ENCODE measurements at places on chromosomes 7 and 10. TPM values are rescaled to one million over a fixed set of nuclear protein-coding genes. Genes with fewer than 3 reads are reported as not detected.
A peak's percentile ranks its signal among the peaks of the same experiment; 100 is the strongest.

- no peak for DNase-seq
Measured at GRCh38 chr10:49287689-49288340, 11.2 kb upstream of the C10orf71 start.

Gene ZMIZ1
- 22.4 TPM for total RNA-seq

DNA sequence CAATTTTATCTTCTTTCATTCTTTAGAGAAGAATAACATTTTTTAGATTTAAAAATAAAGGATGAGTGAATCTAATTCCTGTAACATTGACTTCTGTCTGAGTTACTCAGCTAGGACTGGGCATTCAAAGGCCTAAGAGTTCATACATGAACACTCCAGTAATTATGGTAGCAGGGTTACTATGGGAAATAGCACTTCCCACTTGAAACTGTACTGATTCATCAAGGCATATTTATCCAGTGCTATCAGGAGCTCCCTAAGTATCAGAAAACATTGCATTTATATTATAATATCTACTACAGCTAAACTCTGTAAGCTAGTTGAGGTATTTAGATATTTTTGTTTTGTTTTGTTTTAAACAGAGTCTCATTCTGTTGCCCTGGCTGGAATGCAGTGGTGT is 41.8 kb downstream of the NDUFB2 start:
- DNase-seq: no peak

Gene HMX3
- 5.0 TPM for total RNA-seq

- DNase-seq: no peak
Measured at GRCh38 chr10:53127686-53128085, 355.1 kb upstream of the MBL2 start.

Gene SPRN
- total RNA-seq: not detected

GRCh38 chr7:20229646-20230500 is 12.7 kb upstream of the MACC1 start:
- DNase-seq: no peak

- DNase-seq: no peak
Measured at GRCh38 chr7:35722054-35722849, 27.3 kb upstream of the HERPUD2 start.

Gene CNOT4
- total RNA-seq: 0.59 TPM

DNA sequence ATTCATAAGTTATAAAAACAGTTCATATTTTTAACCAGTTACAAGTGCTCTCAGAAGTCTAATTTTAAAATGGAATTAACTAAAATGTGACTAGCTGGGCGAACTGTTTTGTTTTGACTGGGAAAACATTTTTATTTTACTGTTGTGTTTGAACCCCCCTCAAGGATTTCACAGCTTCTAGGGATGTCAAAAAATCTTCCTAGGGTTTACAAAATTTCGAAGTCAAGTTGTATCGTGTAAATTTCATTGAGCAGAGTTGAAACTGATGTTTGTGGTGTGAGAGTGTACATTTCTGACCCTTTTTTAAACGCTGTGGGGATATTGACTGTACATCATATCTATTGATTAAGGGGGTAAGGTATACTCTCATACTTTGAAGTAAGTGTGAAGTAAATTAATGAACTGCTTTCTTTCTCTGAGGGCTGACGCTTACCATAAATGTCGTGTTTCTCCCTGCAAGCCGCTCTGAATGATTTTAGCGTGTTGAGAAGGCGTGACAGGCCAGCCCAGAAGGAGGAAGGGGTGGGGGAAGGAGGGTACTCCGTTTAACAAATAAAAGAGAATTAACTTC is 1.8 kb upstream of the SP8 start:
- no peak for DNase-seq

DNA sequence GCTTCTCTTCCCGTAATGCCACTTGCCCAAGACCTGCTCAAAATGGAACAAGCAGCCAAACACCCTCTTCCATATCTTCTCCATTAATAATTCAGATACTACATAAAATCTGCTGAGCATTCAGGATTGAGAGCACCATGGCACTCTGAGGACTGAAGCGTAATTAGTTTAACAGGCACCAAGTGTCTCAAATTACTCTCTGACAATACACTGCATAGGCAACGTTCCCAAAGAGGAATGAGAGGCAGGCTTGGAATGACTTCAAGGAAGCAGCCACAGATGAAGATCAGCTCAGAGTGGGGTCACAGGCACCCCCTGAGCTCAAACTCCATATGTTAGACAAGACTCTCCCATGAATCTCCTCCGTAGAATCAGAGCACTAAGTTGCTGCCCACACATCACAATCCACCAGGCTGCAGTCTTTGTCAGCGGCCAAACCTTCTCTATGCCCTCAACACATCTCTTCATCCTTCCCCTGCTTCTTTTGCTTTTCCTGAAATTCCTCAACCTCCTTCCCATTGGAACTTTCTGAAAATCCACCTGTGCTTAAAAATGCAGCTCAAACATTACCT is 4.7 kb upstream of the ABLIM1 start:
- DNase-seq: no peak

Gene SLC26A4
- 0.49 TPM for total RNA-seq

Gene GNAT3
- total RNA-seq: not detected

Gene TMEM176A
- not detected for total RNA-seq

DNA sequence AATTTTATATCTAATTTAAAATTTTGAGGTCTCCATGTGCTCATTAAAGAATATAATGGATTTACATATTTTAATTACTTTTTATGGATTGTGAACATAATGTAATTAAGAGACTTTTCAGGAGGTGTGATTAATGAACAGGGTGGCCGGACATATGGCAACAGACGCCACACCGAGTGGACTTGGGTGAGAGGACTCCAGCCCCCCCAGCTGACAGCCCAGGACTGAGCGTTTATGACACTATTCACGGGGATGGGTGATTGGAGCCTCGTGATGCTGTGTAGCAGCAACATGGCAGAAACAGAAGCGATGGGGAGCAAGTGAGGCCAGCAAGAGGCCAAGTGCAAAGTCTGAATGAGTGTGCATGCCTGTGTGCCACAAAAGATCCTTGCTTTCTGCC is 1176.9 kb downstream of the TYW1 start:
- DNase-seq: no peak

Gene ABCB4
- total RNA-seq: 0.69 TPM

Gene AKR1C4
- total RNA-seq: not detected

GRCh38 chr7:121546632-121547543 is 150.8 kb upstream of the FAM3C start:
- no peak for DNase-seq

DNA sequence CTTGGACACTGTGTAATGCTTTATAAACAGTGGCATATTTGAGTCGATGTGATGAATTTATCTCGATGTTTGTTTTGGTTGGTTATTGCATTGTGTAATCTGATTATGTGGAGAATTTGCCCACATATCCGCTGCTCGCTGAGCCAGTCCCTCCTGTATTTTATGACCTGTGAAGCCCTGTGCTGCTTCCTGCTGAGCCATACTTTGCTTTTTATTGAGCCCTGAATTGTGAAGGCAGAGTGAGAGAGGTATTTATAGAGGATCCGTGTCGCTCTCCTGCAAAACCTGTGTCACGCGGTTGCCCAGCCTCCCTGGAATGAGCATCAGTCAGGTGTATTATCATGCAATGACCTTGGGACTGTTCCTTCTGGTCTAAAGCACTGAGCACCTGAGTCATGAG is 253.7 kb downstream of the ARHGAP21 start:
- peak; percentile 28 for DNase-seq

DNA sequence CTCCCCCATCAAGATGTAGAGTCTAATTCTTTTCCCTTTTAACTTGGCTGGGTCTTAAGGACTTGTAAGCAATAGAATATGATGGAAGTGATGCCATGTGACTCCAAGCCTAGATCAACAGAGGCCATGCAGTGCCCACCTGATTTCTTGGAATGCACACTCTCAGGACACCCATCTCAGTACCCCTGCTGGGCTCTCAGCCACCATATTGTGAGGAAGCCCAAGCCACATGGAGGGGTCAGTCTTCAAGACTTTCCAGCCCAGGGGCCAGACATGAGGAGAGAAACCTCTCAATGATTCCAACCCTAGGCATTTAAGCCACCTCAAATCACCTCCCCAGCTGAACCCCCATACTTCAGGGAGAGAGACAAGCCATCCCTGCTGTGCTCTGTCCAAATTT is 62.2 kb upstream of the CARD11 start:
- no peak for DNase-seq

- no peak for DNase-seq
Measured at GRCh38 chr10:7491949-7492659, 81.3 kb upstream of the SFMBT2 start.

GRCh38 chr10:119849031-119849789 is 23.4 kb downstream of the MCMBP start:
- DNase-seq: no peak

DNA sequence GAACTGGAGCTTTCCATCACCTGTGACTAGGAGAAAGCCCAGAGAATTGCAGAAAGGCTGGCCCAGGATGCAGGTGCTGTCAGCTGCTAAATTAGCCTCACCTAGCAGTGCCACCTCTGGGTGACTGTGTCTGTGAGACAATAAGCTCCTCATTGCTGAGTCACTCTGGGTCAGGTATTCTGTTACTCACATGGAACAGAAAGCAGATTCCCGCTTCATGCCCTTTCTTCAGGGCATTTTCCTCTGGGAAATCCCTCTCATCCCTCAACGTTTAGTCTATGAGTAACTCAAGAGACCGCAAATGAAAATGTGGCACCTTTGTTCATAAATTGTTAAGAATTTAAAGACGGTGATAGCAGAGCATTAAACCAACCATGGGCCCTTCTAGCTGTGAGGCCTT is 184.0 kb downstream of the ADAM12 start:
- no peak for DNase-seq

DNA sequence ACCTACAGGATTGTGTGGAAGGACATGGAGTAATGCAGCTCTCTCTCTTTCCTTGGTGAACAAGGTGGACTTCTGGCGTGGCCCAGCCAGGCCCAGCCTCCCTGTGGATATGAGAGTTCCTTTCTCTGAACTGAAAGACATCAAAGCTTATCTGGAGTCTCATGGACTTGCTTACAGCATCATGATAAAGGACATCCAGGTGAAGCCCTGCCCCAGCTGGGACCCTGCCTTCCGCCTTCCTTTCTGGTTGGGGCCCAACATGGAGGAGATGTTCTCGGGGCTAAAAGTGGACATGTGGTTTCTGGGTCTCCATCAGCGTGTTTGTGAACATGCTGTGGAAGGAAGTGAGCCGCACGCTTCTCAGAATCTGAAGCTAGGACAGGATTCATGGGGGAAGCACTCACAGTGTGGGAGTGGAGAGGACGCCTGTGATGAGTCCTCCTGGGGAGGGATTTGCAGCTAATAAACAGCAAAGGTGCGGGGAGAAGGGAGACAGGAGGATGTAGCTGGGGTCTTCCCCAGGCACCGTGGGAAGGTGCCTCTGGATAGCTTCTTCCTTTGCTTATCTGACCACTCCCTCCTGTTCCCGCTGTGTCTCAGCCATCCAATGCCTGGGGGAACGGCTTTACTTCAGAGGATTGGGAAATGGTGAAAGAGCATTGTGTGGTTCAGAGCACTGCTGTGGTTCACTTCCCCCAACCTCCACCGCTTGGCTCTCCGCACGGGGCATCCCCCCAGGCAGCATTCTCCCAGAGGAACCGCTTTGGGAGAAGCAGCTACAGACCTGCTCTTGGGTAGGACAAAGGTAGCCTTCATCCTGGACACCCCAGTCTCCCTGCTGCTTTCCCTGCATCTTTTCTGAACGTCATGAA is 5.5 kb downstream of the CPA5 start:
- no peak for DNase-seq

Gene CLCN1
- total RNA-seq: not detected

Gene SMC3
- total RNA-seq: 25.4 TPM

DNA sequence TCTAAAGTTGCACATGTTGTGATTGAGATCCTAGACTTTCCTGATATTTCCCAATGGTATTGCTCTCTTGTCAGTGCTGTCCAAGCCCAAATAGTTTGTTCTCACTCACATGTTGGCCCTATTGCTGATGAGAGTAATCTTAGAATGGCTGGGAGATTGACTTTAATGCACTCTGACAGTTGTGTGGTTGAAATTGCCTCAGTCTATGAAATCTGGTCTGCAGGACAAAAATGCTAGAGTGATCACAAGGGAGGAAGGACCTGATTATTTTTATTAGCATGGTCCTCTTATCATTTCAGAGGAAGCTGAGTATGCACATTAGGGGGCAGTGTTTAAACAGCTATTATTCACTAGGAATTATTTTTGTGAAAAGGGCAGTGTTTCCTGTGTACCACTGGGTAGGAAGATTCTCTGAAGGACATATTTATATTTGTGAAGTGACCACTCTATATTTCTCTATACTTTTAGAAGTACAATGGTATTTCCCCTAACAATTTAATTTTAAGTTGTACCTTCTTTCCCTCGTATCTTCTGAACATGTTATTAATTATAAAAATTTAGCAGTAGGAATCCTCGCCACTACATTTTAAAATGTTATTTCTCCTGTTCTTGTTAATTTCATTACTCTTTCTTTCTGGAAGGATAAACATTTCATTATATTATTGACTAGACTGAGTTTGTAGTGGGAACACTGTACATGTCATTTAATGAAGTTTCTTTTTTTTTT is 64.4 kb downstream of the SUGCT start:
- DNase-seq: no peak

Gene CLDN4
- not detected for total RNA-seq

- DNase-seq: peak; percentile 53
Measured at GRCh38 chr10:21317902-21318301, 207.6 kb downstream of the SKIDA1 start.

Gene CHN2
- total RNA-seq: 20.1 TPM

- no peak for DNase-seq
Measured at GRCh38 chr10:13496164-13496563, 32.6 kb downstream of the BEND7 start.

Data from MG63 (cell line).